ENCODE measurements at places on chromosomes 11 and 22.

DNA sequence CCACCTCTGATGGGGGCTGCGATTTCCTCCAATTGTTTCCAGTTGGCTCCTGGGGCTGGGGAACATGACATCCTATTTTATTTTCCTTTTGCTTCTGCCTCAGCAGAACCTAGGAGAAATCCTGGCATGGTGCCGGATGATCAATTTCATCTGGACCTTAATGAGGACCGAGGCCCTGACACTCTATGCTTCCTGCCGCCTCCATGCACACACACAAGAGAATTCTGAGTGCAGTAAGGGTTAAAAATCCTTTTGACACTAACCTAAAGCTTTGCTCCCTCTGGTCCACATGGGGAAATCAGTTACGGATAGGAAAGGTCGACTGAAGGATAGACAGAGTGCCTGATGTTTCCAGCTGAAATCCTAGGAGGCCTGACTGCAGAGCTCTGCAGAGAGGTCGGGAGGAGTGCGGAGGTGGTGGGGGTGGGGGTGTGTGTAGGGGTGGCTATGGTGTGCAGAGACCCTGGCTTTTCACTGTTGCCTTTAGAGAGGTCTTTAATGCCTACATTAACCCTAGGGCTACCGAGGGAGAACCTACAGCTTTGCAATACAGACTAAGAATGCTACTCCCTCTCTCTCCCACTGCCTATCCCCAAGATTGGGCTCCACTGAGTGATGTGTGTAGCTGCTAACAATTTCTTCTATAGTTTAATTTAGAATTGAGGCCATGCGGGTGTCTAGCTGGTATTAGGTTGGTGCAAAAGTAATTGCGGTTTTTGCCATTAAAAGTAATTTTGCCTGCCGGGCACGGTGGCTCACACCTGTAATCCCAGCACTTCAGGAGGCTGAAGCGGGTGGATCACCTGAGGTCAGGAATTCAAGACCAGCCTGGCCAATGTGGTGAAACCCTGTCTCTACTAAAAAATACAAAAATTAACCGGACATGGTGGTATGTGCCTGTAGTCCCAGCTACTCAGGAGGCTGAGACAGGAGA is 53.6 kb upstream of the INCENP start:
- DNase-seq: no peak

GRCh38 chr11:13276832-13277767 is 490 bp upstream of the BMAL1 start:
- peak; percentile 97 for DNase-seq

- DNase-seq: no peak
Observed at GRCh38 chr22:36409056-36409455, 21.3 kb upstream of the MYH9 start.

GRCh38 chr11:63832336-63832735 is 6.6 kb upstream of the MARK2 start:
- no peak for DNase-seq

- DNase-seq: no peak
Observed at GRCh38 chr11:46529095-46529905, 64.5 kb downstream of the AMBRA1 start.

DNA sequence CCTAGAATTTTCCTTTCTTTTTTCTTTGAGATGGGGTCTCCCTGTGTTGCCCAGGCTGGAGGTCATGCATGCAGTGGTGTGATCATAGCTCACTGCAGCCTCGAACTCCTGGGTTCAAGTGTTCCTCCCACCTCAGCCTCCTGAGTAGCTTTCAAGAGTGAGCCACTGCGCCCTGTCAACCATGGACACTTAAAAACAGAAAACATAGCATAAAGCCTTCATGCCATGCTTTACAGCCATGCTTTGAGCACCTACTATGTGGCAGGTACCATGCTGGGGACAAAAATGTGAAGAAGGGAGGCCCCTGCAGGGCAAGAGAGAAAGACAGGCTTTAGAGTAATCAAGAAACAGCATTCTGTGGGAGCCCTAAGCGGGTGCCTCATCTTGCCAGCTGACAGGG is 13.7 kb upstream of the GNB1L start:
- DNase-seq: no peak

- DNase-seq: no peak
Observed at GRCh38 chr11:79221444-79222130, 219.2 kb downstream of the TENM4 start.

GRCh38 chr22:35521358-35522224 is 19.0 kb upstream of the RASD2 start:
- DNase-seq: no peak

GRCh38 chr22:19443544-19444211 is 3.8 kb downstream of the C22orf39 start:
- no peak for DNase-seq

GRCh38 chr22:21624880-21625791 is 4.7 kb downstream of the YDJC start:
- DNase-seq: no peak

- DNase-seq: no peak
Observed at GRCh38 chr11:1180947-1181391, 23.2 kb downstream of the MUC5AC start.

- no peak for DNase-seq
Observed at GRCh38 chr11:19727246-19727645, 14.6 kb downstream of the NAV2 start.

DNA sequence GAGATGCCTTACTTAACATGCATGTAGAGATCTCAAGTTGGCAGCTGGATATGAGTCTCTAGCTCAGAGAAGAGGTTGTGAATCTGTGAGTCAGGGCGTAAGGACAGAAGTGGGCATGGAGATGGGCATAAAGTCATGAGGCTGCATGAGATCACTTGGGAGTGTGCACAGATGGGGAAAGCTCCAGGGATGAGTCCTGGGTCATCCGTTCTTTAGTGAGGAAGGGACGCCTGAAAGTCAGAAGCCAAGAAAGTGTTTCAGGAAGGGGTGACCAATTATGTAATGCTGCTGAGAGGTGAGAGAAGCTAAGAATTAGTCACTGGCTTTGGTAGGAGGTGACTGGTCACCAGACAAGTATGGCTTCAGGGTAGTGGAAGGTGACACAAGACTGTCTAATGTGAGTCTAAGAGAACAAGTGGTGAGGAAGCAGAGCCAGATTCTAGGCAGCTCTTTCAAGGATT is 6.7 kb downstream of the ACP2 start:
- DNase-seq: no peak

DNA sequence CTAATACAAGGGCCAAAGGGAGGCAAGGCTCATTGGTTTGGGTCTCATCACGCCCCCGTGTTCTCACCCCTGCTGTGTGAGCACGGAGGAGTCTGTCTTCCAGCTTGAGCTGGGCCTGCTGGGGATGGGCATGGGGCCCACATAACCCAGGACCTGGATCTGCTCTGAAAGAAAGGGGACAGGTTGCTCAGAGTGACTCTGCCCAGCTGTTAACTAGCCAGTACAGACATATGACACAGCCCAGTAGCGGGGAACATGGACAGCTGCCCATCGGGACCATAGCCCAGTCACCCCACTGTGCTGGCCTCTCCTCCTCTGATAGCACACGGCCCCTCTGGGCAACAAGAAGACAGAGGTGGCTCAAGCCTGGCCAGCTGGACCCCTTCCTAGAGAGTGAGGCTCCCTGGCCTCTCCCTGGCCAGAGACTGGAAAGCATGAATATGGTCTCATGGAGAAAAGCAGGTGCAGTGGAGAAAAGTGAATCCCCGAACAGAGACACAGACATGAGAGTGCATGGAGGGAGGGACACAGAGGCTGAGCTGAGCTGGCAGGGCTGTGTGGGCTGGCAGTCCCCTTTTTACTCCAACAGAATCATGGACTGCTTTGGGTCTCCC is 973.9 kb downstream of the BRD1 start:
- no peak for DNase-seq

- DNase-seq: no peak
Observed at GRCh38 chr22:40157330-40157945, 20.3 kb upstream of the TNRC6B start.

DNA sequence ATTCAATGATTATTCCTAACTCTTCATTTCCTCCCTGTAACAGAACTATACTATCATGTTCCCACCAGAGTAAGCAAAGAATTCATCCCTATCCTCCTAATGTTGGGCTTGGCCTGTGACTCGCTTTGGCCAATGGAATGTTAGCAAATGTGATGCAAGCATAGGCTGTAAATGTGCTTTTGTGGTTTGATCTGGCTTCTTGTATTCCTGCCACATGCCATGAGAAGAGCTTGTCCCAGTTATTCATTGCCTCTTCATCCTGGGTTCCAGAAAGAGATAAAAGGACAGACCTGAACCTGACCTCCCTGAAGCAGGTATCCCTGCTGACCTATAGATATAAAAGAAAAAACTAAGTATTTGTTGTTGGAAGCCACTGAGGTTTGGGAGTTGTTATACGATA is 51.0 kb downstream of the SYTL2 start:
- DNase-seq: no peak

GRCh38 chr22:23184764-23185113 is 4.4 kb downstream of the BCR start:
- DNase-seq: peak; percentile 78

- no peak for DNase-seq
Observed at GRCh38 chr11:63506876-63507275, 992 bp downstream of the LGALS12 start.

DNA sequence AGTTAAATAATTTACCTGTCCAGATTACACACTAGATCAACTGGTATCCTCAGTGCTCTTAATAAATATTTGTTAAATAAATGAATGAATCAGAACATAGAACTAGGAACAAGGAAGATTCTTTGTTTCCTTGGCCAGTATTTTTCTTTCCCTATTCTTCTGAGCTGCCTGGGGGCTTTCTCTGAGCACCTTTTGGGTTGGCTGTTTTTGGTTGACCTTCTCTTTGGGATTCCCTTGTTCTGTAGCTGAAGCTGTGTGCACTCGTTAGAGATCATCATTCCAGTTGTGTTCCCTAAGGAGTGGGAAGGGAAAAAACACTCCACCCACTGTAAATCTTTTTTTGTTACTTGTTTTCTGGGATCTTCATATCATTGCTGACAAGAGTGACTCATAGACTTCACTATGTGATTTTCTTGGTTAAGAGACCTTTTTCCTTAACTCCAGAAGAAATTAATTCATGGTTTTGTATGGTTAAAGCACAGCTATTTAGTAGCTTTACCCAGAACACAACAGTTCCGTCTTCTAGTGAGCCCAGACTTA is 84.3 kb downstream of the STIM1 start:
- DNase-seq: no peak

- DNase-seq: no peak
Observed at GRCh38 chr11:118896472-118896913, 12.8 kb downstream of the CXCR5 start.

DNA sequence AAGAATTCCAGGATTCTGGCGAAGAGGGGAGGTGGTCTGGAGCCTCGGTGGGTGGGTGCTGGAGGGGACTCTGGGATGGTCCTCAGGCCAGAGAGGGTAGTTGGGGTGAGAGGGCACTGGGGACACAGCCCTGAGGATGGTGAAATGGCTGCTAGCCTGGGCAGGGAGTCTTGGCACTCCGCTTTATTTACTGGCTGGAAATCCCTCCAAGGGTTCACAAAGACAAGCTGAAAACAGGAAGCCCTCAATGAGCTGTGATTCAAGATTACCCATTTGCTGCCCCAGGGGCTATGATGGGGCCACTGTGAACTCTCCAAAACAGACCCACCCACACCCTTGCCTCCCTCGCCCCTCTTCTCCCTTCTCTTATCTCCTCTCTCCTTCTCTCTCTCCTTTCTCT is 71.9 kb downstream of the FBXO7 start:
- no peak for DNase-seq

DNA sequence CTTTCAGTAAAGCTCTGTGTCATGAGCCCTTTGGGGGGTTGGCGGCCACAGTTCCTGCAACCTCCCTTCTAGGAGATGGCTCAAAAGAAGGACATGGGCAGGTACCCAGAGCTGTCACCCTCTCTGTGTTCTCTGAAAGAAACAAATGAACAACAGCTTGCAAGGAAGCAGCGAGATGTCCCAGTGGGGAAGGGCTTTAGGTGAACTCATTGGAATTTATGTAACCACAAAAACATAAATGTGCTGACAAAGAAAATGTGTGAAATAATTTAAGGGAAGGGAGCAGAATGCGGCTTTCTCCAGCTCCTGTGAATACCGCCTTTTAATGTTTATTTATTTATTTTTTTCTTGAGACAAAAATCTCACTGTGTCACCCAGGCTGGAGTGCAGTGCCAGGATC is 3.3 kb downstream of the PARVG start:
- no peak for DNase-seq

DNA sequence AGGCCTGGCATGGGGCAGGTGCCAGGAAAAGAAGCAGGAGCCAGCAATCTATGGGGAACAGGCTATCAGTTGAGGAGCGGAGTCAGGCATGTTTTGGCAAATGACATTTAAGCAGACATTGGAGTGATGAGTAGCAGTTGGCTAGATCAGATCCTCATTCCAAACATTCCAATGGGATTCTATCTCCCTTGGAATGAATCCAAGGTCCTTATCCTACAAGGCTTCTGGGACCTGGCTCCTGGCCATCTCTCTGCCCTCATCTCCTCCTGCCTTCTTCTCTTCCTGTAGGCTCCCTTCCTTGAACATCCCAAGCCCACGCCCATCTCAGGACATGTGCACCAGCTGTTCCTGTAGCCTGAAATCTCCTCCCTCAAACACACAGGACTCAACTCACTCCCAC is 1074.5 kb downstream of the TBC1D22A start:
- no peak for DNase-seq

- no peak for DNase-seq
Observed at GRCh38 chr11:129917231-129917630, 21.9 kb upstream of the NFRKB start.

DNA sequence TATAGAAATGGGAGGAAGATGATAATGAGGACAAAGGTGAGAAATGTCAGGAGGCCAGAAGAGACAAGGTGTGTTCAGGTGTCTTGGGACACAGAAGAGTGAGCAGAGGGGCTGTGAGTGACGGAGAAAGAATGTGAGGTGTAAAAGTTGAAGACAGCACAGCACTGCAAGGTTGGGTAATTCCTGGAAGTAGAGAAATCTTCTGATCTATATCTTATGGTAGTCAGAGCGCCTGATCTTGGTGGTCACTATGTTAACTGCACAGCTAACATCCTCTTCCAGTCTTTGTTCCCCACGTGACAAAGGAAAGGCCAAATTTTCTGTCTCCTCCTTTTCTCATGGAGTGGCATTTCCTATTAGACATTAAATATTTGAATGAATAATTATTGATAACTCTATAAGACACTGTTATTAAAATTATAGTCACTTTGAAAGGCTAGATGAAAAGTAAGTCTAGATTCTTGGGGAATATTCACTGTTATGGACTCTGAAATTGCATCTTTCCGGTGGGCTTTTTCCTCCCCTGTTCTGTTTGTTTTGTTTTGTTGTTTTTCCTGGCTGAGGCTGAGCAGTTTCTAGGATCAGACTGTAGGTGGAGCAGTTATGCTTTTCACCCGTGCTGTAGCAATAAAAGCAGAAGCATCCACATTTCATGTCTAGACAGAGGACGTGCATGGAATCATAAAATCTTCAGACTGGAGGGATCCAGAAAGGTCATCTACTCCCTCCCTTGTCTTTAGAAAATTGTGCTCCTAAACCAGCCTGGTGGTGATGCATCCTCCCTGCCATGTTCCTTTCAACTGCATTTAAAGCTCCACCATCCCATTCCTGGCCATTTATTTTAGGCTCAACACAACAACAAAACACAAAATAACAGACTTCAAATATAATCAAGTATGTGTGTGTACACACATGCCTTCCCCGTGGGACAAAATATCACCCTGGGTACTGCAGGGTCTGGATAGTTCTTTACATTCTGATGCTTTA is 26.6 kb downstream of the SC5D start:
- DNase-seq: peak; percentile 19
